A549 treated with CORT108297 at 1 μM for 4 hours (cell line): ENCODE measurements at places on chromosomes 4 and X. TPM values are rescaled to one million over a fixed set of nuclear protein-coding genes. Genes with fewer than 3 reads are reported as not detected.

MTTP gene
- not detected in 5 replicates for total RNA-seq

PCGF3 gene
- total RNA-seq = 15.4 to 22.5 TPM (median 19.0 TPM) in 5 replicates

ARHGAP36 gene
- not detected in 5 replicates for total RNA-seq

ARHGEF6 gene
- total RNA-seq = 0.13 to 0.23 TPM (median 0.16 TPM) in 5 replicates

KIF4A gene
- total RNA-seq = 23.9 to 28.7 TPM (median 28.5 TPM) in 5 replicates

FANCB gene
- 3.0 to 3.5 TPM (median 3.4 TPM) in 5 replicates for total RNA-seq

UXT gene
- total RNA-seq = 147 to 192 TPM (median 175 TPM) in 5 replicates

FABP2 gene
- total RNA-seq = not detected in 5 replicates

ZFYVE28 gene
- total RNA-seq = 1.9 to 2.7 TPM (median 2.4 TPM) in 5 replicates

RIPPLY1 gene
- not detected in 5 replicates for total RNA-seq

NWD2 gene
- not detected in 5 replicates for total RNA-seq

MAGEA12 gene
- total RNA-seq = 0.08 to 0.18 TPM (median 0.17 TPM) in 5 replicates
